ENCODE measurements at places on chromosomes 5 and 9.

- DNase-seq, result no peak
These were observed 291.8 kb downstream of the CDH10 start for GRCh38 chr5:24353016-24353415.

- no peak for DNase-seq
These were observed 190.9 kb upstream of the PANK3 start for GRCh38 chr5:168770036-168770498.

GRCh38 chr5:54221135-54221534 lies 89.2 kb downstream of the ARL15 start:
- no peak for DNase-seq

GRCh38 chr9:38686933-38687332 lies 33.0 kb downstream of the FAM240B start:
- DNase-seq, result no peak

GRCh38 chr5:125052584-125052983 lies 306.1 kb upstream of the ZNF608 start:
- no peak for DNase-seq

- no peak for DNase-seq
These were observed 73.4 kb upstream of the PPARGC1B start for GRCh38 chr5:149656576-149657182.

- DNase-seq, result no peak
These were observed 124.5 kb downstream of the AGTPBP1 start for GRCh38 chr9:85617141-85617670.

- DNase-seq, result no peak
These were observed 117.6 kb upstream of the ANKRD55 start for GRCh38 chr5:56350597-56351170.

- DNase-seq, result no peak
These were observed 187.3 kb downstream of the TENT4A start for GRCh38 chr5:6900247-6901227.
